Umbilical cord (tissue), 2 donors: ENCODE measurements at places on chromosomes 3 and 15.
A peak's percentile ranks its signal among the peaks of the same experiment; 100 is the strongest.

GRCh38 chr3:187728940-187729583 is 16.2 kb downstream of the BCL6 start:
- DNase-seq: no peak

- peak; percentile 36 for DNase-seq
Measured at GRCh38 chr3:158709666-158710083, 22.6 kb downstream of the RARRES1 start.

- DNase-seq: no peak
Measured at GRCh38 chr3:54296531-54296930, 174.2 kb downstream of the CACNA2D3 start.

GRCh38 chr3:44128057-44128775 is 113.5 kb upstream of the TOPAZ1 start:
- no peak for DNase-seq

- DNase-seq: no peak
Measured at GRCh38 chr3:46096781-46097180, 69.5 kb upstream of the XCR1 start.
